Stimulated activated CD4-positive, alpha-beta T cell treated with anti-CD3 and anti-CD28 coated beads, Interleukin-2, amount 100 ng/mL, for 4 hours (primary cell): ENCODE measurements at places on chromosomes 3 and 15.

DNA sequence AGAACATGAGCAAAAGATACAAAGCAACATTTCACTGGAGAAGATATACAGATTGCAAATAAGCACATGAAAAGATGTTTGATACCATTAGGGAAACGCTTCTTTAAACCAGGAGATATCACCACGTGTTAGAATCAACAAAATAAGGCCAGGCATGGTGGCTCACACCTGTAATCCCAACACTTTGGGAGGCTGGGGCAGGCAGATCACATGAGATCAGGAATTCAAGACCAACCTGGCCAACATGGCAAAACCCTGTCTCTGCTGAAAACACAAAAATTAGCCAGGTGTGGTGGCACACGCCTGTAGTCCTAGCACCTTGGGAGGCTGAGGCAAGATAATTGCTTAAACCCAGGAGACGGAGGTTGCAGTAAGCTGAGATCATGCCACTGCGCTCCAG lies 20.5 kb upstream of the MUC20 start:
- DNase-seq = no peak

DNA sequence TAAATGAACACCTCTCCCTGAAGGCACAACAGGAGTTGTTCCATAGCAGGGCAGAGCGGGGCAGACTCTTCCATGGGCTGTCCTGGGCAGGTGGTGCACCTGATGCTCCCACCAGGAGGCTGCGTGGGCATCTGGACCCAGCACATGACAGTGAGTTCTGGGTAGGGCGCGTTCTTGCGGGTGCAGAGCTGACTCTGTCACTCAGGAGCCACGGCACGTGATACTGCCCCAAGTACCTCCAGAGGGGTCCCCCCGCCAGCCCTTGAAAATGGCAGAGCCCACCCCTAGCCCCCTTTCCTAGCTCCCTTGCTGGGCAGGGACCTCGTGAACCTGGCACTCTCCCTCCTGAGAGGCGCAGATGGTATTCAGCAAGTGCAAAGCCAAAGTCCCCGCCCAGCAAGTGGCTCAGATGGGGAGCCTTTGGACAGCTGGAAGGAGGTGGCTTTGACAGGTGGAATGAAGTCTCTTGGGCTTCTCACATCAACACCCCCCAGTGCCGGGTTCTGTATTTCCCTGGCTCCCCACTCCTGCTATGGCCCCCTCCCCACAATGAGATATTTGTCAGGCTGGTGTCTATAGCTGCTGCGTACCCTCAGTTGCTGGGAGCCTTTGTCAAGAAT lies 172.1 kb downstream of the TBC1D2B start:
- no peak for DNase-seq

DNA sequence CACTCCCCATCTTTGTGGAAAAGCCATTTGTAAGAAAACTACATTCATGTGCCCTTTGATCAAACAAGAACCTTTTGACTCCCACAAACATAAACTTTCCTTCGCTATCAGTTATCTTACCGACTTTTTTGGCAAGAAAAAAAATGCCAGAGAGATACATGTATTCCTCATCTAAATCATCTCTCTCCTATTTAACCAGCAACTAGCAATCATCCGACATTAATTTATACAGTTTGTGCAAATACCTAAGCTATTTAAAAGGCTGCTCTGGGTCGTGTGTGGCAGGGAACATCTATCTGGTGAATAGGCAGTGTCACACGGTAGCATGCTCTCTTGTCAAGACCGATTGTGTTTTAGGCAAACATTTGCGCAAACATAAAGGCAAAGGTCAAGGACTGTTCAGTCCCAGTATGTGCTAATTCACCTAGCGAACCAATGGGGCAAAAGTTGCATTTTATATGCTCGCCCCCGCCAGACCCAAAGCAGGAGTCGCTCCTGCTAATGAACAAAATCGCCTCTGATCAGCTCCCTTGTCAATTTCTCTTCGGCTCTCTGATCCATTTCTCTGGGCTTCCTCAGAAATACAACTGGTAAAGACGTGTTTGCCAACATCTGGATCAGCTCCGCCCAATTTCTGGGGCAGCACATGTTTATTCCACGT lies 37.7 kb downstream of the ZIC4 start:
- DNase-seq = no peak

- no peak for DNase-seq
Measured at GRCh38 chr3:62665627-62666437, 209.4 kb downstream of the CADPS start.

DNA sequence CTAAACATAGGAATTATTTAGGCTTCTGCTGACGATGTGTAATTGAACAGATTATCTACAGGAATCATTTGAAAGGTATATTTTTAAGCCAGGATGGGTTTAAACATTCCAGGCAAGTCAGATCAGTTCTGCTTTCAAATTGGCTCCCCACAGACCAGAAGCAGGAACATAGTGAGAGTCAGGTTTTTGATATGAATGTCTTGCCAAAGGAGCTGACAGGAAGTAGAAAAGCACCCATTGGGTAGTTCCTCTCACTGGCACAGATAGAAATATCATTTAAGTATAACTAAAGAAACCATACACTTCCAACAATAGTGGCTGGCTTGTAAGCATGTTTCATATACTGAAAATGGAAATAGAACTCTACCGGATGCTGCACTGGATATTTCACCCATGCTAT lies 95.2 kb downstream of the CLDN1 start:
- no peak for DNase-seq

DNA sequence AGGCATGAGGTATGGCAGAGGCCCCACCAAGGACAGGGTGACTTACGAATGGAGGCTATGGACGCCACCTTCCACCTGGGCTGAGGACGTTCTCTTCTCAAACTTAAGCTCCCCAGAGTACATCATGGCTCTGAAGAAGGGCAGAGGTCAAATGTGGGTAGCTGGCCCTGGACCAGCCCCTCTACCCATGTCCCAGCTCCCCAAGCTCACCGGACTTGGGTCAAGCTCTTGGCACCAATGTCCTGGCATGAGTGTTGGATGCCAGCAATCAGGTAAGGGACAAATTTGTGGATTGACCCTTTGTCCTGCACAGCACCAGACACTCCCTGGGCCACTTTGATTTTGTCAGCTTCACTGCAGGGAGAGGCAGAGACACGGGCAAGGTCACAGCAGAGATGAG lies 2.5 kb downstream of the NDUFAF3 start:
- no peak for DNase-seq

DNA sequence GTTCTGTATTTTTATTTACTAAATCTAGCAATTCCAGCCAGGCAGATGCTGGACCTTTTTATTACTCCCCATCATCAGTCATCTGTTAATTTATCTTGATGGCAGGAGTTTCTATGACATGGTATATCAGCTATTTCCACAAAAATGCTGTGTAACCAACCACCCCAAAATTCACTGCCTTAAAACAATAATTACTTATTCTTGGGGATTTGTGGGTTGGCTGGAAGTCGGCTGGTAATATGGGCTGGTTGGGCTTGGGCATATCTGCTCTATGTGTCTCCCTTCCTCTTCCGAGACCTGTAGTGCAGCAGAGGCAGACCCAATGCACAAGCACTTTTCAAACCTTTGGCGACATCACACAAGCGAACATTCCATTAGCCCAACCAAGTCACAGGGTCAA lies 92.1 kb upstream of the UBE2E1 start:
- DNase-seq = no peak

DNA sequence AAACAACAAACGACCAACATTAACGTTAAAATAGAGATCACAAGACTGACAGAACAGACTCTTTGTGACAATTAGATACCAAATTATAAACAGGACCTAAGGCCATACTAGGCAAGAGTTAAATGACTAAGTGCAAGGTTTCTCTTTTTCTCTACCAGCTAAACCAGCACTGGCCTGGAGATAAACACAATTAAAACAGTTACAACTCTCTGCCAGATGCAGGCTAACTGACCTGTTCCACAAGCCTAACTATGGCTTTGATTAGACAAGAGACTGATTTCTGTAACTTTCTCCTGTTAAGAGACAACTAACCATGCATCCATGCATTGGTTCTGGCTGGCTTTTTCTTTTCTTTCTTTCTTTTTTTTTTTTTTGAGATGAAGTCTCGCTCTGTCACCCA lies 1.6 kb upstream of the ARL8B start:
- DNase-seq = no peak

DNA sequence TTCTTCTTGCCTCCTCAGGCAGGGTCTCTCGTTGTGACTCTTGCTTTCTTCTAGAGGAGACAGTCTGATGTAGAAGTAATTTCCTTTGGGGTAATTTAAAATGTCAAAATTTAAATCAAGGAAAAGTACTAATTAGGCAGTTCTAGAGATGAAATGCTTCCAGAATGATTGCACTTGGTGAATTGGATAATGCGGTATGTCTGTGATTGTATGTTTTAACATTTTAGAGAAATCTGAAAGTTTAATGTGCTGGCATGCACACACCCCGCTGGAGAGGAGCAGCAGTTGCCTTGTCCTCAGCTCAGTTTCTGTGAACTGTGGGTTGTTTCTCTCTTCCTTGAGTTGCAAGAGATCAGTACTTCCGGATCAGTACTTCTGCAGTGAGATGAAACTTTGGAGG lies 322.9 kb upstream of the CTDSPL start:
- no peak for DNase-seq

DNA sequence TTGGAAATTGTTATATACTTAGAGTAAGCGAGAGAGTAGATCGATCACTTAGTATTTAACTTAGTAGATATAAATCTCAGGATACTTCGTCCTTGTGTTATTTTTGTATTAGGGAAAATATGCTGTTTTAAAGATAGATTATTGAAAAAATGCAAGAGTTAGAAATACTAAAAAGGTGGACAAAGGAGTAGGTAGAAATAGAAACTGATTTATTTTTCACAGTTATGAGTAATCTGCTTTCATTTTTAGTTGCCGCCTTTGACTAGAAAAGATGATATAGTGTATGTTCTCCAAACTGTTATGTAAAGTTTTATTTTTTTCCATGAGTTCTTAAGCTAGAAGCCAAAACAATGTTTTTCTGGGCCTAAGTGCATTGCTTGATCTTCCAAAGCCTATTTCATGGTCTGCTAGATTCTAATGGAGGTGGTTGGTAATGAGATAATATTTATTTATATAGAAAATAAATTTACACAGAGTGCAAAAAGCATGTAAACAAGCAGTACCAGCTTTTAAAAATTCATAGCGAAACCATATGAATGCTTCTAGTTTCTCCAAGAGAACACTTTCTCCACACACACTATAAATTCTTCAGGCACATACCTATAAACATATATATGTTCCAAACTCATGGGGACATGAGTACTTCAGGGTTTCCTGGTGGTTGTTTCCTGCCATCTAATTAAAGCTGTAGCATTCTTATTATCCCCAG lies 61.1 kb downstream of the DIPK2A start:
- DNase-seq = no peak

DNA sequence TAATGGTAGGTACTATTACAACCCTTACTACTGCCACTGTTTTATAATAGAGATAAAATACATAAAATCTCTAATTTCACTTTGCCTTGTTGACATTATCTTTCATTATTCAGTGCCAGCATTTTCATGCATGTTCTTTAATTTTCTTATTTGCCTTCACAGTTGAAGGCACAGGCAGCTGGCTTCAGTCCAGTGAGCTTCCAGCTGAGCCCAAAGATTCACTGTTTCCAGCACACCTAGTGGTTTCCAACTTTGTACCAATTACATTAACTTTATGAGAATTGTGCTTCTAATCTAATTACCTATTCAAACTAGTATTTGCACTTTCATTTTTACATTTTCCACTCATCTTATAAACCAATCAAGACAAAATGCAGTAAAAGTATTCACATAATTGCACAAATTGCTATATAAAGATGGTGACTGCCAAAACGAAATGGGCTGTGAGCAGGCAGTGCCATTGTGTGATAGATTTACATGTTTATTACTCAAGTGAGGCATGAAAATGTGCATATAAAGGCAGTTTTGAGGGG lies 228.3 kb downstream of the MFSD1 start:
- DNase-seq = no peak

- no peak for DNase-seq
Measured at GRCh38 chr3:28240441-28240840, 978 bp upstream of the CMC1 start.

- no peak for DNase-seq
Measured at GRCh38 chr15:72535911-72536310, 61.8 kb downstream of the ARIH1 start.

DNA sequence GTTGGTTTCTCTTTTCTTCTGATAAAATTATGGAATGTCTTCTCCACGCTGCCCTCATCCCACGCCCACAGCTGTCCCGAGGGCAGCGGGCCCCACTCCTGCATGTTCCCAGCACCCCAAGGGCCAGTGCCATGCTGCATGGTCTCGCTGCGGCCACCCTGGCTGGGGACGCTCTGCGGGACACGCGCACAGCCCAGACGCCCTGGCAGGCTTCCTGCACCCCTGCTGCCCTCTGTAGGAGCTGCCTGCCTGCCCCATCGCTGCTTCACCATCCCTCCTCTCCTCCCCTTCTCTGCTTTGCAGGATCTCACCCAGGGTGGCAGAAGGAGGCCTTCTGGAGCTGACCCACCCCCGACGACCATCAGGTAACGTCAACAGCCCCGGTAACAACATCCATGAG lies 22.8 kb downstream of the SLC6A1 start:
- no peak for DNase-seq
